ENCODE measurements at places on chromosomes 3 and 15.

GRCh38 chr15:101156509-101157159 is 95.2 kb downstream of the CHSY1 start:
- no peak for DNase-seq

DNA sequence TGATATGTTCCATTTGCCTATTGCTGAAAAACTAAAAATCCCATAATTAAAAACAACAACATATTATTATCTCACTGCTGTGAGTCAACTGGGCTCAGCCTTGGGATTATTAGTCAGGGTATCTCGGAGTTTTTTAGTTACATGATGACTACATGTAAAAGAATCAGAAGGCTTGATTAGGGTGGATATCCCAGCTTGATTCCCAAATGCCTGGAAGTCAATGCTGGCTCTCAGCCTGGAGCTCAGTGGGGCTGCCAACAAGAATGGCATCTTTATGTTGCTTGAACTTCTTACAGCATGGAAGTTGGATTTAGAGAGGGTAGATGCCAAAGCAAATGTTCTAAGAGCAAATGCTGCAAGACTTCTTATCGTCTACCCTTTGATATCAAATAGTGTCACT is 278.5 kb downstream of the PLOD2 start:
- no peak for DNase-seq

GRCh38 chr3:53008932-53009331 is 36.9 kb downstream of the SFMBT1 start:
- DNase-seq, result no peak

DNA sequence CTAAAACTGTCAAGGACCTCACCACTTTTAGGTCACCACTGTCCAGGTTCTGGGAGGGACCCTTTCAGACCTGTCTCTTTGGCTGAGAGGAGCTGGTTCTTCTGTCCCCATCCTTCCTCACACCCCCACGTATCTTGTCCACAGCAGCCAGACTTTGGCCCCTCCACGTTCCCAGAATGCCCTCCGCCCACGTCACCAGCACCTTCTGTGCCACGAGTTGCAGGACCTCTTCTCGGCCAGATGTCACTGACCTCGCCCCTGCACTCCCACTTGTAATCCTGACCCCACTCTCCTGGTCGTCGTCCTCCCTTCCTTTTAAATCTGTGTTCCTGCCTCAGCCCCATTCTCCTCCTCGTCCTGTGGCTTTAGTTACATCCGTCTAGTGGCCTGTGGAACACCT is 22.6 kb upstream of the SEC13 start:
- no peak for DNase-seq

GRCh38 chr15:79002581-79002980 is 57.7 kb upstream of the CTSH start:
- DNase-seq, result no peak

DNA sequence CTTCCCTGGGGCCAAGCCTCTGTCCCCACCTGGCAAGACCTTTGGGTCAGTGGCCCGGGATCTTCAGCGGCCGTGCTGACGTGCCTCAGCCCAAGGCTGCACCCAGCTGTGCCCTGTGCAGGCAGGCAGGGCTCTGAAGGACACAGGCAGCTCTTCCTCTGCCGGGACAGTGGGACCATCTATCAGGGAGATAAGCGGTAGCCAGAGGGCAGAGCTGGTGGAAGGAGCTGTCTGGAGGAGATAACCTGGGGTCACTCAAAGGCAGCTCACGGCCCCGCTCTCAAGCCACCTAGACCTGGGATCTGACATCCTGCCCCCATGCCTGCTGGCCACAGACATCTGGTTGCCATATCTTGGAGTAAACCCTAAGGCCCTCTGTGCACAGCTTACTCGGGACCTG is 27.3 kb downstream of the DUSP7 start:
- no peak for DNase-seq

- DNase-seq, result no peak
Observed at GRCh38 chr15:42020713-42021273, at the start of gene PLA2G4E. TSS of gene PLA2G4E (minus strand) at chr15:42021042. CDS start at chr15:42021030, 12 bp downstream.

DNA sequence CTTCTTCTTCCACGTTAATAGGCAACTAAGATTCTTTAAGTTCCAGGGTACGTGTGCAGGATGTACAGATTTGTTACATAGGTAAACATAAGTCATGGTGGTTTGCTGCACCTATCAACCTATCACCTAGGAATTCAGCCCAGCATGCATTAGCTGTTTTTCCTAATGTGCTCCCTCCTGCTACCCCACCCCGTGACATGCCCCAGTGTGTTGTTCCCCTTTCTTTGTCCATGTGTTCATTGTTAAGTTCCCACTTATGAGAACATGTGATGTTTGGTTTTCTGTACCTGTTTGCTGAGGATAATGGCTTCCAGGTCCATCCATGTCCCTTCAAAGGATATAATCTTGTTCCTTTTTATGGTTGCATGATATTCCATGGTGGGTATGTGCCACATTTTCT is 21.1 kb downstream of the GTF2A2 start:
- no peak for DNase-seq

- DNase-seq, result peak; percentile 95
Observed at GRCh38 chr3:129183569-129184395, at the start of gene CNBP. TSS of gene CNBP (minus strand) at chr3:129183896. CDS start at chr3:129171757, 12,139 bp downstream.

- DNase-seq, result no peak
Observed at GRCh38 chr3:193240436-193240849, 579 bp upstream of the PLAAT1 start.

DNA sequence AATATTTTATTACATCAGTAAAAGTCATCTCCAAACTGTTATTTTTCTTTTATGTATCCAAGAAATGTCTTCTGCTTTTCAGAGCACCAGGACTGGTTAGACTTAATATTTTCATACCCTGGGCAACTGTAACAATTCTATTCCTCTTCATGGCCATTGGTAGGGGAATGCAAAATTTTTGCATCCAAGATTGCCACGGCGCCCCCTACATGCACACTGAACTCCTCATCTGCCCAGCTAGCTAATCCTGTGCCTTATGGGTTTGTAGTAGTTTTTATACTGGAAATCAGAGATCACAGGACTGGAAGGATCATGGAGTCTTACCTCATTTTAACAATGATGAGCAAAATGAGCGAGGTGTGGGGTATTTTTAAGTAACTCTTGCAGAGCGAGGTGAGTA is 74.2 kb downstream of the CRTC3 start:
- DNase-seq, result peak; percentile 61

- DNase-seq, result no peak
Observed at GRCh38 chr15:41881550-41881919, 12.3 kb downstream of the SPTBN5 start.

DNA sequence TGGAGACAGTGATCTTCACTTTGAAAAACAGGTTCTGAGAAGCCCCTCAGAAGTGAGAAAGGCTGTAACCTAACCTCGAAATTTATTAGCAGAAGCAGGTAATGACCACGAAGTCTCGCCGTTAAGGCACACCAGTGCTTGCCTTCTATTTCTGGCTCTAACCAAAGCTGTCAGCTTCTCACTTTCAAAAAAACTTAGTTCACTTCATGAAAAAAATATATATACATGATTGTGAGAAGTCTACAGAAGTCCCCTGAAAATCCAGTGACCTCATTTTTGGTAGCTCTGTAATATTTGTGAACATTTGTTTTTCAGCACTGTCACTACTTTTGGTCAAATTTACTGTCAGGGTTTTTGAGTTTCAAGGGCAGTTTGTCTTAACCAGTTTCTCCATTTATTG is 19.1 kb upstream of the AKAP13 start:
- DNase-seq, result no peak

GRCh38 chr3:171465763-171466162 is 5.6 kb upstream of the TNIK start:
- DNase-seq, result no peak

DNA sequence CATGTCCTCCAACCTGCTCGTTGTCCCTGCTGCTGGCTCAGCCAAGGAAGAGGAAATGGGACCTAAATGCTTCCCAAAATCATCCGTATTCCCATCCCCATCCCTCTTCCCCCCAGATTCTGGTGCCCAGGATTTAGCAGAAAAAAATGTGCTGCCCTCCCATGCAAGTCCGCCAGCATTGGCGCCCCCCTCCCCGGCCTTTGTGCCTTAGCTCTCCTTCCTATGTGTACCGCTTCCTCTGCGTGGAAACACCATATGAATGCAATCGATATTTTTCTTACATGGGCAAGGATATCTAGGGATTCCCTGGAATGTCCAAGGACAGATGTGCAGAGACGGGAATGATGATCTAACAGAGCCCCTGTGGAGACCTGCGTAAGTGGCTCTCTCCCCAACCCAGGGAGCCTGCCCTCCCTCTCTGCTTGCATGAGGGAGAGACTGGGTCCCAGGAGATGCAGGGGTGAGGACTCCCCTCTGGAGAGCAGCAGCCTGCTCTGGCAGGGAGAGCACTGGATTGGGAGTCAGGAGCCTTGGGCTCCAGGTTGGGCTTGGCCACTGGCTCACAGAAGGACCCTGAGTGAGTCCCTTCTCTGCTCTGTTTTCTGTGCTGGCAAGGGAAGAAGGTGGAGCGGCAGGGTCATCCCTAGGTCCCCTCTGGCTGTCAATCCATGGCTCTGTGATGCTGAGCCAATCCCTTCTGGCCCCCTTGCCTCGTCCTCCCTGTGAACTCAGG is 227.2 kb downstream of the XXYLT1 start:
- no peak for DNase-seq

- DNase-seq, result no peak
Observed at GRCh38 chr3:72102112-72102616, 317.2 kb upstream of the PROK2 start.

DNA sequence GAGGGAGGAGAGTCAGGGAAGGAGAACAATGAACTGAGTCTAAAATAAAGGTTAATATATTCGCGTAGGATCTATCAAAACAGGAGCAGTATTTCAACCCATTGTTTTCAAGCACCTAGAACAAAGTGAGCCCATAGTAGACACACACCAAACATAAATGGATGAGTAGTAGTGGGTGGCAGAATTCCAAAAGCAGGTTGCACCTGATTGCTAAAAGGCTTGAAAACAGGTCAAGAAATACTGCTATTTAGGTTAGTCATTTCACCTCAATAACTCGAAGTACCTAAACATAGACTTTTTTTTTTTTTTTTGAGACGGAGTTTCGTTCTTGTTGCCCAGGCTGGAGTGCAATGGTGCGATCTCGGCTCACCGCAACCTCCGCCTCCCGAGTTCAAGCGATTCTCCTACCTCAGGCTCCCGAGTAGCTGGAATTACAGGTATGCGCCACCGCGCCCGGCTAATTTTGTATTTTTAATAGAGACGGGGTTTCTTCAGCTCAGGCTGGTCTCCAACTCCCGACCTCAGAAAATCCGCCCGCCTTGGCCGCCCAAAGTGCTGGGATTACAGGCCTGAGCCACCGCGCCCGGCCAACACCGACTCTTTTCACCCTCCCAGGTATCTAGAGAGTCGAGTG is 855 bp upstream of the ABHD5 start:
- no peak for DNase-seq

GRCh38 chr3:192299921-192300320 is 427.4 kb downstream of the FGF12 start:
- DNase-seq, result no peak

- DNase-seq, result no peak
Observed at GRCh38 chr15:75648156-75649000, 666 bp downstream of the SNX33 start.

DNA sequence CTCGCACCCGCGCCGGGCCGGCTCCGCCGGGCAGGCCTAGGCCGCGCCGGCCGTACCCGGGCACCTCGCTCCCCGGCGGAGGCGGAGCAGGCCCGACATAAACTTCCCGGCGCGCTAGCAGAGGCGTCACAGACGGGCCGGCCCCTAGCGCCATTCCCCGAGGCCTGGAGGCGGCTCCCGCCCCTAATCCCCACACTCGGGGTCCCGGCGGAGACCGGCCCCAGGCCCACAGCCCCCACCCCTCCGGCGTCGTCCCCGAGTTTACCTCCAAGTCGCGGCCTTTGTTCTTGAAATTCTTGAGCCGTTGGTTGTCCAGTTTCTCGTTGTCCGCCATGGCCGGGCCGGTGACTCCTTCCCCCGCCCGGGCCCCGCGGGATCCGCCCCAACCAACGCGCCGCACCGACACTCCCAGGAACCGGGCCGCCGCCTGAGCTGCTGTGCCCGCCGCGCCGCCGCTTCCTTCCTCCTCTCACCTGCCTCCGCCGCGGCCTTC is 376 bp downstream of the KPNA4 start:
- DNase-seq, result peak; percentile 69

DNA sequence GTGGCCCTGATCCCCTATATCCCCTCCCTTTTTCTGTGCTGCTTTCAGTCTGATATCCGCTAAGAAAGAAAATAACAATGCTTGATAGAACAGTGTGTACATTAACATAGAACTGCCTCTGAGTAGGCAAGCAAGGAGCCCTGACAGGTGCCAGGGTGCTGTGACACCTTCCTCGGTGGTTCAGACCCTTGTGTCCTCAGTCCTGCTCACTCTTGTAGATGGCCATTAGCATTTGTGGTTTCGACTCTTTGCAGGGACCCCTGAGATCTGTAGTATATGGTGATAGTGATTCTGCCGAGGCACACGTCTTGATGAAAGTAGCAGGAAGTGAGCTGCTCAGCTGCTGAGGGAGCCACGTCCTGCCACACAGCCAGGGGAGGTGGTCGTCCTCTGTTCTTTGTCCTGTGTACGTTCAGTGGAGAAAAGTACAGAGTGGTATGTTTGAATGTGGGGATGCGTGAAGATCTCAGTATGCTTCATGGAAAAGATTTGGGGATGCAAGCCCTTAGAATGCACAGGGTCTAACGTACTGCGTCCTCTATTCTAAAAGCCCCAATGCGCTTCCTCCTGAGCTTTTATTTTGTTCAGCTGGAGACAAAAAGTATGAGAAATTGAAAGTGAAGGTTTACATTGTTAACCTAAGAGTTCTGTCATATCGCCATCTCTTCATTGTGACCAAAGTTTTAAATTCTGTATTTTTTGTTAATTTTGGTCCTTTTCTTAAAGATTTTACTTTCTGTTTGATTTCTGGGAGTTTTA is 35.4 kb downstream of the PXYLP1 start:
- peak; percentile 42 for DNase-seq

DNA sequence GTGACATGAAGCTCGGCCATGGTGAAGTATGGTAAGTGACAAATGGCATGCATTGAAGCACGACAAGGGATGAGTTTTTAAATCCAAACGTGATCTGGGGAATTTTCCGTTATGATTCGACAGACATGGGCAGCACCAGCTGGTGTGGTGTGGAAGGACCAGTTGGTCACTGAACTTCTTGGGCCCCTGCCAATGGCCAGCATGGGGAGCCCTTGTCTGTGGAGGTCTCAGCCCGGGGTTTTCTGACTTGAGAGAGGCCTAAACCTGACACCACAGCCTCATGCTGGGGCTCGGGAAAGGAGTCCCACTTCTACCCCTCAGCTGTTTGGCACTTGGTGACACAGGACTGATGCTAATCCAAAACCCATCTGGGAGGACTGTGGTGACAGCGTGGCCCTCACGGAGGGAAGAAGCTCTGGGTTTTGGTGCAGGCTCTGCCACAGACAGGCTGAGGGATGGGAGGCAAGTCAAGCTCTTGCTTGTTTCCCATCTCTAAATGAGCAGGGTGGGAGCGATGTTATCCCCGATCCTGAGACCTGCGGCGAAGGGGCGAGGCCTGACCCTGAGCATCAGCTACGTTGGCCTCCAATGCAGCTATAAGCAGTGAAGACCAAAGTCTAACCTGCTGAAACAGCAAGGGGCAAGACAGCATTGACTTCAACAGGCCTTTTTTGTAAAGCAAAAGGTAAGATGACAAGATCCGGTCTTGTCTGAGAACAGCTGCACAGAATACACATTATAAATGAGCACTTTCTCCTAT is 69.5 kb downstream of the ATP1B3 start:
- no peak for DNase-seq
